Peyer's patch (tissue), 4 donors: ENCODE measurements at places on chromosomes 11 and 22.

- no peak for DNase-seq
Observed at GRCh38 chr11:118615282-118615975, 8.0 kb downstream of the PHLDB1 start.

DNA sequence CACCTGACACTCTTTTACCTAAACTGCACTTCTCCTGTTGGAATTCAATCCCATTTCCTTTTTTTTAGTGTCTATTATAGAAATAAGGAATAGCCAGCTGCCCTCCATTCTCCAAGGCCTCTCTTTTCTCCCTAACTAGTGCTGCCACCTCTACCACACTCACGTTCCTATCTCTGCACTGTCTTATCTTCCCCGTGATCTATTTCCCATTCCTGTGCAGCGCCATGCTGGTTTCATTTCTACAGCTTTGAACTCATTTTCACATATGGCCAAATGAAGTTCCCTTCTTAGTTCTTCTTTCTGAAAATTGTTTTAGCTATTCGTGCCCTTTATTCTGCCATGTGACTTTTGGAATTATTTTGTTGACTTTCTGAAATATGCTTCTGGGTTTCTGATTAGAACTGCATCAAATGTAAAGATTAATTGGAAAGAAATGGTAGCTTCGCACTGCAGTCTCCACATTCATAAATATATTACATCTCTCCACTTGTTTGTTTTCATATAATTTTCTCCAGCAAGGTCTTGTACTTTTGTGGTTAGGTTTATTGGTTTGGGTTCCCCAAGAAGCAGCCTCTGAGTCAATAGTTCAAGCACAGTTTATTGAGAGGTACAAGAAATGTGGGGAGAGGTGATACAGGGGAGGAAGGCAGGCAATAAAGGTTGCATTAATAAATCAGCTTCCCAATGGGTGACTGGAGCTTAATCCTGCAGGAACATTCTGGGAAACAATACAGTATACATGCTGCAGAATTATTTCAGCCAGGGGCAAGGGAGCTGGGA lies 43.7 kb upstream of the DRD2 start:
- DNase-seq, result no peak

- no peak for DNase-seq
Observed at GRCh38 chr22:33535937-33536875, 384.1 kb downstream of the LARGE1 start.

GRCh38 chr11:74506823-74507222 lies 13.3 kb upstream of the LIPT2 start:
- no peak for DNase-seq

GRCh38 chr11:95524314-95525036 lies 265.1 kb downstream of the FAM76B start:
- no peak for DNase-seq

DNA sequence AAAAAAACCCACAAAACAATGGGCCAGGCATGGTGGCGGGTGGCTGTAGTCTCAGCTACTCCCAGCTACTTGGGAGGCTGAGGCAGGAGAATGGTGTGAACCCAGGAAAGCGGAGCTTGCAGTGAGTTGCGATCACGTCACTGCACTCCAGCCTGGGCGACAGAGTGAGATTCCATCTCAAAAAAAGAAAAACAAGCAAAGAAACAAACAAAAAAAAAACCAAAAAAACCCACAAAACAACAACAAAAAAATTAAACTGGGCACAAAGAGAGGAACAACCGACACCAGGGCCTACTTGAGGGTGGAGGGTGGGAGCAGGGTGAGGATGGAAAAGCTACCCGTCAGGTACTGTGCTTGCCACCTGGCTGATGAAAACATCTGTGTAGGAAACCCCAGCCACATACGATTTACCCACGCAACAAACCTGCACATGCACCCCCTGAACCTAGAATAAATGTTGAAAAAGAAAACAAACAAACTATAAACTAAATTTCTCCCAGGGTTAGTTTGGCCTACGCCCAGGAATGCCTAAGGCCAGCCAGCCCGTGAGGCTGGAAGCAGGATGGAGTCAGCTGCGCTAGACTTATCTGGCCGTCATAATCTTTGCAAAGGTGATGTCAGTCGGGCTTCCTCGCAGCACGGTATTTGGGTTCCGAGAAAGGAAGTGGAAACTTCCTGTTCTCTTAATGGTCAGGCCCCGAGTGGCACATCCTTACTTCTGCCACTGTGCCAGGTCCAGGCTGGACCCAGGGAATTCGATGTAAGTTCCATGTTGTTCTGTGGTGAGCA lies 21.9 kb upstream of the CYB5R3 start:
- DNase-seq, result peak; percentile 65

GRCh38 chr11:61028135-61028729 lies 56.8 kb downstream of the CD6 start:
- peak; percentile 80 for DNase-seq

DNA sequence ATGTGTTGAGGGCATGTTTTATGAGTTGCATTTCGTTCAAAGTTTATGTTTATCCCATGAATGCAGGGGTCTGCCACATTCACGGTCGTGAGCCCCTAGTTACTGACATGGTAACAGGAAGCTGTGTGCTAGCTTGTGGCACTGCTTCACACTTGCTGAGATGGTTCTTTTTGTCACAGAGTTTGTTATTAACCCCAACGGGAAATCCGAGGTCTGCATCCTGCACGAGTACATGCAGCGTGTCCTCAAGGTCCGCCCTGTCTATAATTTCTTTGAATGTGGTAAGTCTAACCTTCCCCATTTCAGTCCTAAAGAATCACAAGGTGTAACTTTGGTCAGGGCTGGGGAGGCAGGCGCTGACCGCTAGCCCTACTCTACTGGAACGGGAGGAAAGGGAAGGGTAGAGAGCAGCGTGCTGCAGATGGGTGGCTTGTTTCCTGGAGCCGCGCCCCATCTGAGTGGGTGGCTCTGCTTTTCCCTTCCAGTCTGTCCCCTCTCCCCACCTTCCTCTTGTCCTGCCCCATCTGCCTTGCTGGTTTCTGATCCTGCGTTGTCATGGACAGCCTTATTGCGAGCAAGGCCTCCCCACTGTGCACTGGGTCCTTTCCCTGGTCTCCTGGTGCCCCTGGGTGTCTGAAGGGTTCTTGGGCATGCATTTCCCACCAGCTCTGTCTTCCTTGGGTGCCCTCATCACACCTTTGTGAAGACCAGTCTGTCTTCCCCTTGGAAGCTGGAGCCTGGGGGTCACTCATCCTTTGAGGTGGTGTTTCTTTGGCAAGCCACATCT lies 11.8 kb downstream of the DGCR8 start:
- DNase-seq, result no peak
